Stimulated activated CD8-positive, alpha-beta memory T cell treated with anti-CD3 and anti-CD28 coated beads, Interleukin-2, amount 100 ng/mL, for 1 hour (primary cell): ENCODE measurements at places on chromosomes 4 and X.

DNA sequence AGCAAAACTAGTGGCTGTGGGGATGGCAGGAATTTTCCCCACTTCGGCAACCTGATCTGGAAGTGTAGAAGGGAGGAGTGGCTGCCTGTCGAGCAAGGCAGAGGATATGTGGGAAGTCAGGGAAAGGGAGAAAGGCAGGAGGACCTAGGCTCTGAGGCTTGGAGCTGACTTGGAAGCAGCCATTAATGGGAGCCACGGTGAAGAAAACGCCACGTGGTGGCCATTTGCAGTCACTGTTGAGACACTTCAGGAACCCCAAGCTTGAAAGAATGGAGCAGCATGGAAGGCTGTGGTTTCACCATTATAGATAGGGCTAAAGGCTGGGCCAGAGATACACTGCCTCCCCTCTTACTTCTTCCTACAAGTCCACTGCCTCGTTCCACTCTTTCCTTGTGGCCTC is 41.8 kb upstream of the MAML3 start:
- DNase-seq: no peak

- no peak for DNase-seq
These were observed 8.1 kb downstream of the NEK1 start for GRCh38 chr4:169604131-169604900.

DNA sequence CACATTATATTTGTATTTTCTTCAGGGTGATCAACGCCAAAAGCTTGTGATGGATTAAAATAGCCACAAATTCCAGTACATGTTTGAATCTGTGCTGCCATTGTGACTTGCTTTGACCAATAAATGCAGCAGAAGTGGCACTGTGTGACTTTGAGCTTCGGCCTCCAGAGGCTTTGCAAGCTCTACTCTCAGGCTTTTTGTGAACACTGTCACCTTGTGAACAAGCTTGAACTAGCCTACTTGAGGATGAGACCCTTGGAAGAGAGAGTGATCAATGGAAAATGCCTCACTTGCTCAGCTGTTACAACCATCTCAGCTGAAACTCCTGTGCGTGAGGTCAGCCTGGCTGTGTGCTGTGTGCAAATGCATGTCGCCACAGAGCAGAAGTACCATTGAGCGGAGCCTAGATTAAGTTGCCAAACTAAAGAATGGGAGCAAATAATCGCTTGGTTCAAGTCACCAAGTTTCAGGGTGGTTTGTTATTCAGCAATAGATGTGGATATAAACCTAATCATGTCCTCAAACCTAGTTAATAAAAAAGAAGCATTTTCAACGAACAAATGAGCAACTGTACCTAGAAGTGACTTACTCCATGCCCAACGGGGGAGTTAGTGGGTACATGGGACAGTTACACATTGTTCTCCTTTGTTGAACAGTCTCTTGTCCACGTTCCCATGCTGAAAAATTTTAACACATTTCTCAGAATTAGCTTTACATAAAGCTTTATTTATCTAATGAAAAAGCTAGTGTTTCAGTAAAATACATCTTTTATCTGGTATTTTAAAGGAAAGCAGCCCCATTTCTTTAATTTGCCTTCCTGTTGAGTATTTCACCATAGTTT is 23.5 kb downstream of the NOA1 start:
- no peak for DNase-seq

DNA sequence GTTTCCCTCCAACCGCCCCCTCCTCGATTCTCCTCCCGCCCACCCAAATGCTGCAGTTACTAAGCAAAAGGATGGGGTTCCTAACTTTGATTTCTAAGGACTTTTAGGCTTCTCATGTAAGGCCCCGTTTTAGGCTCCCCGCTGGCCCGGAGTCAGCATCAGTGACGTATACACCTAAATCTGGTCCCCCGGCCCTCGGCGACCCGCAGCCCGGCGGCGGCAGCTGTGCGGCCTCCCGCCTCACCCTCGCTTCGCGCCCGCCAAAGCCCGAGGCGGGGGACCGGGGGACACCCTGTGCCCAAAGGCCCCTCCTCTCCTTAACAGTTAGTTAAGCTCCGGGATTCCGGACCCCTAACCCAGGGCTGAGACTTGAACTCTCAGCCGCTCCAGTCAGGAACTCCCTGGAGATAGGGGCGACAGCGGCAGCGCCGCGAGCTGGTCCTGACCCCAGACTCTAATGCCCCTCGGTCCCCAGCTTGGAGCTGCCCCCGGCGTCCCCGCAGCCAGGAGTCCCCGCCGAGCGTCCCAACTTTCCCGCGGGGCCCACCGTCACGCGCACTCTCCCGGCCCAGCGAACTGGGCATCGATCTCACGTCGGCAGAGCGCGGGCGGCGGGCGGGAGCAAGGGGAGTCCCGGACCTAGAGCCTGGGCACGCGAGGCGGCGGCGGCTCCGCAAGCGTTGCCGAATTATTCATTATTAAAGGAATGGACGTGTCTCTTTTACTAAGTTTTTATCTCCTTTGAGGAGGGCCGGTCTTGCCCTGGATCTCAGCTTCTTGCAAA is 1.5 kb upstream of the NR3C2 start:
- DNase-seq: peak; percentile 11

GRCh38 chr4:7598939-7599790 is 164.4 kb upstream of the PSAPL1 start:
- DNase-seq: no peak
